Endodermal cell (in vitro differentiated cells): ENCODE measurements at places on chromosomes 4 and X.

- H3K4me3 ChIP-seq, result no peak overlapping the region
- no peak for DNase-seq
- no peaks in the 10 kb centered on the region for H3K27me3 ChIP-seq
- H3K36me3 ChIP-seq, result no peaks in the 10 kb centered on the region
Observed at GRCh38 chr4:23311983-23312382, 577.9 kb downstream of the PPARGC1A start.

GRCh38 chr4:30718641-30719453, 1.3 kb upstream of the PCDH7 start:
- peak overlapping the region; percentile 89 for H3K27ac ChIP-seq
- DNase-seq, result peak; percentile 53
- H3K27me3 ChIP-seq, result no peaks in the 10 kb centered on the region
- H3K4me3 ChIP-seq, result peak overlapping the region; percentile 96
- peaks cover 7% of the 10 kb centered on the region for H3K36me3 ChIP-seq

DNA sequence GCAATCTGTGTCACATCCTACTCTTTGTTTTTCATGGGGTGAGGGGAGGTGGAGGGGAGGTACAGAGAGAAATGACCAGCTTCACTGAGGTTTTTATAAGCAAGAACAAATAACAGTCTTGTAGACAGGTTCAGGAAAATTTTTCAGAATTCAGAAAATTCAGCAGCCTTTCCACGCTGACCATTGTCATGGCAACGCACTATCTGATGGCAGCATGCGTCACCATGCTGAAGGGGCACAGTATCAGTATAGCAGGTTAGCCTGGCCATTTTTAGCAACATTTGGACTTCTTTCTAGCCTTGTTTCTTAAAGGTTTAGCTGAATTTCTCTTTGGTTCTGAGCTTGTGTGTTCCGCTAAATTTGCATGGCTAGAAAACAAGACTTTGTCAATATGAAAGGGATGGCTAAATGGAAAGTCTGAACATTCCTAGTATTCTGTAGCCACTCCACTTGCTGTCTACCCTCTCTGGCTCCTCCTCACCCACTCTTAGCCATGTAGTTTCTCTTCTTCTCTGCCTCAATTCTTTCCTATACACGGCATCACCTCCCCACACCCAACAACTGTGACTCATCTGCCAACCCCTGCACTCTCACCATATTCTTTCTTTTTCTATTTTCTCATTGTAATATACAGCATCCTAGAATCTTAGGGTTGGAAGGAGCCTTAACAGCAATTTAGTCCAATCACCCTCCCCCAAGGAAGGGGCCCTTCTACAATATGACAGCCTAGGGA, 42.7 kb upstream of the CITED1 start:
- no peak for DNase-seq
- H3K4me1 ChIP-seq, result no peaks in the 10 kb centered on the region
- H3K36me3 ChIP-seq, result no peaks in the 10 kb centered on the region
- no peak overlapping the region for H3K27ac ChIP-seq

DNA sequence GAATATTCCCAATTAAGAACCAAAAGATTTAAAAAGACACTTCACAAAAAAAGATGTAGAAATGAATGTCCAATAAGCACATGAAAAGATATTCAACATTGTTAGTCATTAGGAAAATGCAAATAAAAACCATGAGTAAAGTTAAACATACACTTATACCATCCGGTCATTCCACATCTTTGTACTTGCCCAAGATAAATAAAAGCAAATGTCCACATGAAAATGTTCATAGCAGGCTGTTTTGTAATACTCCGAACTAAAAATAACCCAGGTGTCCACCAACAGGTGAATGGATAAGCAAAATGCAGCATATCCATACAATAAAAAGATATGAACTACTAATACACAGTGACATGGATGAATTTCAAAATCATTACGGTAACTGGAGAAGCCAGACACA, 28.6 kb upstream of the ZCCHC4 start:
- H3K36me3 ChIP-seq, result peaks cover 7% of the 10 kb centered on the region
- H3K4me3 ChIP-seq, result no peak overlapping the region
- DNase-seq, result no peak
- no peaks in the 10 kb centered on the region for H3K4me1 ChIP-seq
- no peaks in the 10 kb centered on the region for H3K27me3 ChIP-seq

GRCh38 chr4:73142995-73143547, 73.6 kb upstream of the COX18 start:
- H3K27ac ChIP-seq, result no peak overlapping the region
- H3K4me3 ChIP-seq, result no peak overlapping the region
- no peak for DNase-seq

- H3K27ac ChIP-seq, result no peak overlapping the region
- no peak for DNase-seq
- no peaks in the 10 kb centered on the region for H3K4me1 ChIP-seq
- H3K27me3 ChIP-seq, result no peaks in the 10 kb centered on the region
Observed at GRCh38 chrX:118212817-118213183, 96.2 kb upstream of the KLHL13 start.

DNA sequence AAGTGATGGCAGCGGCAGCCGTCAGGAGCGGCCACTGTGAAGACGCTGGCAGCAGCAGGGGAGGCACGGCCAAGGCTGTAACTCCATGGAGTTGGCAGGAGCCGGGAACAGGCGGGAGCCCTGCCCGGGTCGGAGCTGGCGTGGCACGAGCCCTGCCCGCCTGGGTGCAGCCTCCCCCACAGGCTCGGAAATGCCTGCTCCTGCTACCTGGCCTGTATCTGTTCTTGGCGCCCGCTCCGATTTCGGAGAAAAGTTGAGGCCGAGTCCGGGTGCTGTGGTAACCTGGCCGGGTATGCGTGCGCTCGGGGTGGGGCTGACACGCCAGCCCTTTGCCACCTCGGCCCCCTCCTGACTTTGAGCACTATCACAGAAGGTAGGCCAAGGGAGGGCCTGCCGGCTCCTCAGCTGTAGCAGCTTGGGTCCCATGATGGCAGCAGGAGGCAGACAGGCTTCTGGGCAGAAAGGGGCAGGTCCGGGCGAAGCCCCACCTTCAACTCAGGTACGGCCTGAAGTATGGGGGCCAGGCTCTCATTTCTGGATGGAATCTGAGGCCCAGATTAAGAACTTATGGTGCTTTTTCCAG, 51.2 kb upstream of the SHISA3 start:
- no peak for DNase-seq
- no peak overlapping the region for H3K27ac ChIP-seq
- H3K36me3 ChIP-seq, result no peaks in the 10 kb centered on the region
- H3K27me3 ChIP-seq, result no peaks in the 10 kb centered on the region
- no peak overlapping the region for H3K4me3 ChIP-seq

GRCh38 chrX:103376118-103376978, at the start of gene BEX3:
BEX3 (plus strand) TSS chrX:103376538; CDS start chrX:103377522, 984 bp downstream.
- DNase-seq, result peak; percentile 94
- H3K36me3 ChIP-seq, result peaks cover 25% of the 10 kb centered on the region
- no peaks in the 10 kb centered on the region for H3K27me3 ChIP-seq

- DNase-seq, result no peak
- H3K36me3 ChIP-seq, result no peaks in the 10 kb centered on the region
- no peaks in the 10 kb centered on the region for H3K27me3 ChIP-seq
- H3K4me1 ChIP-seq, result no peaks in the 10 kb centered on the region
- H3K4me3 ChIP-seq, result no peak overlapping the region
Observed at GRCh38 chrX:29435396-29435795, 780.0 kb upstream of the MAGEB2 start.

GRCh38 chrX:54776987-54777672, 20.9 kb downstream of the ITIH6 start:
- no peak for DNase-seq
- H3K27me3 ChIP-seq, result no peaks in the 10 kb centered on the region
- no peaks in the 10 kb centered on the region for H3K4me1 ChIP-seq
- no peak overlapping the region for H3K27ac ChIP-seq

- no peaks in the 10 kb centered on the region for H3K36me3 ChIP-seq
- peak overlapping the region; percentile 59 for H3K27ac ChIP-seq
- peaks cover 7% of the 10 kb centered on the region for H3K4me1 ChIP-seq
- peak overlapping the region; percentile 16 for H3K4me3 ChIP-seq
Observed at GRCh38 chr4:36027203-36027602, 217.1 kb downstream of the ARAP2 start.

- no peaks in the 10 kb centered on the region for H3K27me3 ChIP-seq
- DNase-seq, result no peak
- H3K4me1 ChIP-seq, result no peaks in the 10 kb centered on the region
- H3K27ac ChIP-seq, result no peak overlapping the region
Observed at GRCh38 chrX:682892-683291, 52.3 kb downstream of the SHOX start.

DNA sequence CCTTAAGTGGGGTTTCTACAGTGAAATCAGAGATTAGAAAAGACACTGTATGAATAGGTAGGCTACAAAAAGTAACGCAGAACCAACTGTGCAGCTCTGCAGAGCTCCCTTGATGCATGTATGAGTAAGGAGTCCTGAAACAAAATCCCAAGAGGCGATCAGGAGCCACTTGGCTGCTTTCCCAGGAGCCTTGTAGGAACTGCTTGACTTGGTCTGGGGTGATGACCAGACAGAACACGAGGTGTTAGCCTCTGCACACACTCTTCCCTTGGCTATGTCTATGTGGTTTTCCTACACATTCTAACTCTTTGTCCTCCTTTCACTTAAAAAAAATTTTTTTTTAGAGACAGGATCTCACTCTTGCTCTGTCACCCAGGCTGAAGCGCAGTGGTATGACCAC, 22.8 kb upstream of the AP1S2 start:
- no peaks in the 10 kb centered on the region for H3K27me3 ChIP-seq
- no peak overlapping the region for H3K4me3 ChIP-seq
- H3K36me3 ChIP-seq, result no peaks in the 10 kb centered on the region
